Immature natural killer cell (primary cell): ENCODE measurements at places on chromosomes 5 and 9. TPM values are rescaled to one million over a fixed set of nuclear protein-coding genes. Genes with fewer than 3 reads are reported as not detected.

ASPN gene
- polyA plus RNA-seq, result not detected

INSYN2B gene
- polyA plus RNA-seq, result 0.40 TPM

FAM153A gene
- polyA plus RNA-seq, result not detected

PRR16 gene
- not detected for polyA plus RNA-seq

DNA sequence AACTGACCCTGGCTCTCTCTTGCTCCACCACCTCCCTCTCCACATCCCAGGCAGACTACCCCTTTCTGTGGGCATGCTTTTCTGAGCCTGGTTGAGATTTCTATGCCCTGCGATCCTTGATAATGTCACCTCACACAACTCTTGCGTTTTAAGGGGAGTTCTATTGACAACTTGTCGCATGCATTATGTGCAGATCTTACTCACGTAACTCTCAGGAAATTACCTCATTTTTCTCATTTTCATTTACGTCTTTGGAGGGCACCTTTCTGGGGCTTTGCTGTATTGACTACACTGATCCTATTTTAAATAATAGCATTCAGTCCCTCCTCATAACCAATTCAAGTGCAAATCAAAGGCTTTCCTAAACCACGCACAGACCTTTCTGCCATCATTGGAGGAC is 140.4 kb upstream of the WWC1 start:
- H3K27ac ChIP-seq, result no peak overlapping the region
- DNase-seq, result no peak
- H3K36me3 ChIP-seq, result no peaks in the 10 kb centered on the region
- H3K4me1 ChIP-seq, result no peaks in the 10 kb centered on the region

DNA sequence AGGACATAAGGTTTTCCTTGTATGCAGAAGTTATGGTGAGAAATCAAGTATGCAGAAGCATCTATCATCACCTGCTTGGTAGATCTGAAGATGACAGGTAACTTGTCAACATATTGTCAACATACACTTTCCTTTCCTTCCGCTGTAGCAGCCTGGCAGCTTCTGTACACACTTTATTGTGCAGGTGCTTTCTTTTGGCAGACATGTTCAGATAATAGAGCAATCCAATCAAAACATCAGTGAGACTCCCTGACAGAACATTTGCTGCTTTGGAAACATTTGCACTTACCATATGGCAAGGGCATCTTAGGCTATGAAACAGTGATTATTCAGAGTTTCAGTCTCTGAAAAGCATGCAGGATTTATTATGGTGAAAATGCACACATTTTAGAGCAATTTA is 161.1 kb upstream of the CDH12 start:
- peaks cover 1% of the 10 kb centered on the region for H3K27me3 ChIP-seq
- peaks cover 14% of the 10 kb centered on the region for H3K4me1 ChIP-seq
- H3K27ac ChIP-seq, result no peak overlapping the region
- no peak for DNase-seq
- H3K4me3 ChIP-seq, result peak overlapping the region; percentile 18
- no peaks in the 10 kb centered on the region for H3K36me3 ChIP-seq

DNA sequence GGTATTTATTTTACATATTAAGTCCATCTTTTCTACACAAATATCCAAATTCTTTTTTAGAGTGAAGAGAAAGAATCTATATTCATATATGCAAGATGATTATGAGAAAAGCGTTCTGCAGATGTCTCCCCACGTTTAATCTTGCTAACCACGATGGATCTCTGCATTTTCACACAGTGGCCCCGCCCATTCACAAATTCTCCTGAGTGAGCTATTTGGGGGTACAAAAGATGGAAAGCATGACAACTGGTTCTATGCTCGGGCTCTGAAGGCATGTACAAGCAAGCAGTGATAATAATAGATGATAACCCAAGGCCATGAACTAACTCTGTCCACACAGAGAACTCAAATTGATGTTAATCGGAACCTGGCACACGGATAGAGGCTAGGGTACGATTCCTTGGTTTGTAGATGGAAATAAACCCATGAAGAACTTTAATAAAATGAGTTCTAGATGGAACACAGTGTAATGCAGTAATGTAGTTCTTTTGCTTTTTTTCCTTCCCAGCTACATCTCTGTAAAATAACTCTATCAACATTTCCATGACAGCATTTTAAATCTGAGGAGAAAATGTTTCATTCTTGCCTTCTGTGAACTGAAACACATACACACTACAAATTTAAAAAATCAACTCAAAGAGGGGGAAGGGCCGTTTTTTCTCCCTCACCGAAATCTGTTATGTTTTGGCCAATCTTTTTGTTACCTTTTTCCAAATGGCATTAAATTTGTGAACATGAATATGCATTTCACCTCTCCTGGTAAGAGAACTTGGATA is 851.7 kb upstream of the DMAC1 start:
- H3K27ac ChIP-seq, result no peak overlapping the region
- peaks cover 4% of the 10 kb centered on the region for H3K27me3 ChIP-seq
- H3K4me1 ChIP-seq, result no peaks in the 10 kb centered on the region
- DNase-seq, result no peak
- no peaks in the 10 kb centered on the region for H3K36me3 ChIP-seq

- H3K27me3 ChIP-seq, result no peaks in the 10 kb centered on the region
- no peak for DNase-seq
- no peaks in the 10 kb centered on the region for H3K36me3 ChIP-seq
Measured at GRCh38 chr9:130411566-130411915, 33.2 kb upstream of the ASS1 start.

DNA sequence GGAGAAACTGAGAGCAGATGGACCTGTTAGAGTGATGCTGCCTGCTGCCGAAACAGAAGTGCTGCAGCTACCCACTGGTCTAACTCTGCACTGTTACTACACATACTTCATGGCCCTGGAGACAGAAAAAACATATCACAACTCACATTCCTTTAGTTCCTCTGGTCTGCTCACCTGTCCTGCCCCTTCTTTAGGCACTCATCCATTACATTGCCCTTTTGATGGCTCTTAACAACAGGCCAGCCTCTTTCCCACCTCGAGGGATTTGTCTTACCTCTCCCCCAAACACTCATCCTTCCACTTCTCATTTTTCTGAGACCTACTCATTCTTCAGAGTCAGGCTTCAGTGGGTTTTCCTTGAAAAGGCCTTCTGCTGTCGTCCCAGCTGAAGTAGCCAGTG is 49.2 kb downstream of the KCTD16 start:
- no peaks in the 10 kb centered on the region for H3K36me3 ChIP-seq
- no peak overlapping the region for H3K27ac ChIP-seq

DNA sequence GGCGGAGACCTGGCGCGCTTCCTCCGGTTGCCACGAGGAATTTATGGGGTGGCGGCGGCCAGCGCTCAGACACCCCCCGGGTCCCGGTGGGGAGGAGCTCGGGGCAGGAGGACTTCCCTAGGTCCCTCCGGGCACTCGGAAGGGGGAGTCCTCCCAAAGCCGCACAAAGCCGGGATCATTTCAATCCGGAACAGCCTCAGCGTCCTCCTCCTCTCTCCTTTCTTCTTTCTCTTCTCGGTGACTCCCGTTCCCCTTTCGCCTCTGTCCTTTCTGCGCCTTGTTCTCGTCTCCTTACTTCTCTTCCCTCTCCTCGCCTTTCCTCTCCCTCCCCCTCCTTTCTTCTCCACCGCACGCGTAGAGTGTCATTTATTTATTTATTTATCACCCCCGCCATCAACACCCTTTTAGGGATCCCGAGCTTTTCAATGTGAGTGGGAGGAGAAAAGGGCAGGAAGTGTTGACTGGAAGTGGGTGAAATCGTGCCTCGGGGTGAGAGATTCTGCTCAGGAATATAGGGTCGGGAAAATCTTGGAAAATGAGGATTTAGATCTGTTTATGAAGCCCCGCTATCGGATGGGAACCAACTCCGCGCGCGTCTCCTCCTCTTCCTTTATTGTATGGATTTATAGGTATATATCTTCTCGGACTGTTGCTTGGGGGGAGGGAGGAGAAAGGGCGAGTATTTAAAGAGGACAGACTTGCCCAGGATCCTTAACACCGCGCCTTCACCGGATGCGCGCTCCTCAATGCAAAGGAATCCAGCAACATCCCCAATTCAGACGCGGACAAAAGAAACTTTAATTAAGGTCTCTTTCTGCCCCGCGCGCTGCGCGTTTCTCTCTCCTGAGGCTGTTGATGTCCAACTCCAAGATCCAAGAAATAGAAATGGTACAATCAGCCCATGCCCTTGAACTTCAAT is 2.0 kb upstream of the ZNF462 start:
- peak overlapping the region; percentile 67 for H3K4me3 ChIP-seq
- H3K4me1 ChIP-seq, result peaks cover 45% of the 10 kb centered on the region
- no peak for DNase-seq
- peaks cover 58% of the 10 kb centered on the region for H3K27me3 ChIP-seq

DNA sequence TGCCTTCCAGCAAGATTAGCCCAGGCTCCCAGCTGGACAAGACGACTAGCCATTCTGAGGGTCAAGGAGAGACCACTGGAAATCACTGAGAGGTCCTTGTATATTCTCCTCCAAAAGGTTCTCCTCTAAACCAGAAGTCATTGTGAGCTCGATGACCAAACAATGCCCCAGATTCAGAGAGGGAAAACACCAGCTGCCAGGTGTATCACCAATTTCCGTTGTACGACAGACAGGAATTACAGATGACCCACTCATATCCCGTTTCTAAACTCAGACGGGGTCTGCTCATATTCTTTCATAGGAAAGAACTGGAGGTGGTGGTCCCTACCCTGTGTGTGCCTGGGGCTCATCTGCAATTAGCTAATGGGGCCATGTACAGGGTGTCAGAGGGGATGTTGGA is 14.2 kb downstream of the FAXDC2 start:
- H3K36me3 ChIP-seq, result no peaks in the 10 kb centered on the region
- no peak for DNase-seq
- H3K4me1 ChIP-seq, result no peaks in the 10 kb centered on the region
- no peaks in the 10 kb centered on the region for H3K27me3 ChIP-seq
